Tibial nerve (tissue), 4 donors: ENCODE measurements at places on chromosomes 12 and 14. TPM values are rescaled to one million over a fixed set of nuclear protein-coding genes. Genes with fewer than 3 reads are reported as not detected.

The LIN7A gene
- total RNA-seq: 8.2 TPM

- no peak for DNase-seq
- H3K27ac ChIP-seq: no peak overlapping the region
- no peaks in the 10 kb centered on the region for H3K36me3 ChIP-seq
- H3K27me3 ChIP-seq: no peaks in the 10 kb centered on the region
Observed at GRCh38 chr12:590206-590750, 73.0 kb downstream of the NINJ2 start.

DNA sequence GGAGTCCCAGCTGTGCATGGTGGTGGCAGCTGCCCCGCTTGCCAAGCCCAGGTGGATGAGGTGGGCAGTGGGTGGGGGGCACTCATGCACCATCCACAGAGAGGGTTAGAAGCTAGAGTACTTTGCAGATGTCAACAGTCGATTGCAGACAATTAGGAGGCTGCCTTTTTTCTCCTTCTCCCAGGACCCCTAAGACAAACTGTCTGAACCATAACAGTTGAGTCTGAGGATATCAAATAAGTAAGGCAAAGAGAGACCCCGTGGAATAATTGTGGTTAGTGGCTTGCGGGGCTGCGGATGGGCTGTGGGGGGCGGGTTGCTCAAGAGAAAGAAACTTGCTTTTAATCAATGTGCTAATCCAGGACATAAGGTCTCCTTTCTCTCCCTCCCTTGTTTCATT is 926.2 kb downstream of the VRK1 start:
- H3K4me3 ChIP-seq: no peak overlapping the region
- DNase-seq: no peak
- no peaks in the 10 kb centered on the region for H3K4me1 ChIP-seq
- no peak overlapping the region for H3K27ac ChIP-seq
- no peaks in the 10 kb centered on the region for H3K27me3 ChIP-seq
- no peaks in the 10 kb centered on the region for H3K36me3 ChIP-seq

GRCh38 chr12:42094277-42094676 is 50.4 kb downstream of the GXYLT1 start:
- no peaks in the 10 kb centered on the region for H3K4me1 ChIP-seq
- no peak for DNase-seq
- no peaks in the 10 kb centered on the region for H3K27me3 ChIP-seq
- H3K27ac ChIP-seq: no peak overlapping the region

DNA sequence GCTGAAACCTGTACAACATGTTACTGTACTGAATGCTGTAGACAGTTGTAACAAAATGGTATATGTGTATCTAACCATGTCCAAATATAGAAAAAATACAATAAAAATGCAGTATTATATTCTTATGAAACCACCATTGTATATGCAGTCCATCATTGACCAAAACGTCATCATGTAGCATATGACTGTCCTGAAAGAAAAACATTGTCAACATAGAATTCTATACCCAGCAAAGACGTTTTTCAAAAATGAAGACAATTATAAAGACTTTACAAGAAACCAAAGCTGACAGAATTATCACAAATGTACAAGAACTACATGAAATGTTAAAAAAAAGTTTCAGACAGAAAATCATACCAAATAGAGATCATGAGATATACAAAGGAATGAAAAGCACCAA is 8.1 kb upstream of the GPATCH2L start:
- no peak overlapping the region for H3K27ac ChIP-seq
- H3K4me3 ChIP-seq: no peak overlapping the region
- H3K27me3 ChIP-seq: peaks cover 34% of the 10 kb centered on the region
- no peaks in the 10 kb centered on the region for H3K4me1 ChIP-seq

DNA sequence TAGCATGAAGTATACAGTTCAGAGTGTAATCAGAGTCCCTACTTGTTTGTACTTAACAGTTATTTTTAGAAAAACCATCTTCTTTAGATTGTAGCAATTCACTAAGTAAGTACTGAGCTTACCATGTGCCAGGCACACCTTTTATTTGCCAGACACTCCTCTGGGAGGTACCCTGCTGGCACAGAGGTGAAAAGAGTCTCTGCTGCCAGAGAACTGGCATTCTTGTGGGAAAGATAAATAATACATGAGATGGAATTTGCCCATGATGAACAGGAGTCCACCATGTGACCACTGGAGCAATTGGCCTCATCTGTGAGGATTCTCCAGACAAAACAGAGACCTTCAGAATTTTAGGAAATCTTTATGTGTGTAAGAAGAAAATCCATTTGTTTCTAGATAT is 199.3 kb upstream of the SLC16A7 start:
- no peak overlapping the region for H3K27ac ChIP-seq
- H3K27me3 ChIP-seq: no peaks in the 10 kb centered on the region
- no peaks in the 10 kb centered on the region for H3K36me3 ChIP-seq
- no peak overlapping the region for H3K4me3 ChIP-seq
- DNase-seq: no peak

The GDF3 gene
- total RNA-seq: not detected

- H3K27ac ChIP-seq: no peak overlapping the region
- H3K36me3 ChIP-seq: peaks cover 4% of the 10 kb centered on the region
- H3K4me1 ChIP-seq: peaks cover 27% of the 10 kb centered on the region
- no peak for DNase-seq
Observed at GRCh38 chr12:55933169-55933798, 2.3 kb downstream of the DGKA start.

DNA sequence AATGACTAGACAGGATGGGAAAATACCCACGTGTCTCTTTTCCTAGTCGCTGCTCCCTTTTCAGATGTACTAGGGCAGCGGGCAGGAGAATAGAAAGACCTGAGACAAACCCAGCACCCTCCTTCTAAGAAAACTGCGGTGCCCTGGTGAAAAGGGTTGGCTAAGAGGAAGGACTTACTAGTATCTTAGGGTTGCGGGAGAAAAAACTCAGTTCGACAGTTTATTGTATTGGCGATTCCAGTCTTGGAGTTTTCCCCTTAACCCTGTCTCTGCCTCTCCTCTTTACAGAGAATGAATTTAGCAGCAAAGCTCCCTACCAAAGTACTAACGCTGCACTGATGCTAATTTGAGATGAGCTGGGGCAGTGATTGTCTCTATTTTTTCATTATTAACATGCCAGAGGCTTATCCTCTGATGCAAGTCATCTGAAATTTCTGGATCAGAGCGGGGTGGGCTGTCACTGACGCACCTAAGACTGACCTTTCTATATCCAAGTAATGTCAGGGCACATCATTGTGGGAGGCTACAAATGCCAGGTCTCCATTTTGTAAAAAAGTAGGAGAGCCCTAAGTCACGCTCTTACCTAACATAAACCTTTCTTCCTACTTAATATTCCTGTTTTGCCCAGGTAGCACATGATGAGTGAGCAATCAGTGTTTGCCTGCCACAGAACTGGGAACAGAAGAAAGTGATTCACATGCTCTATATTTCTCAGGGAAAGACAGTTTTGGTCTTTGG is 916 bp upstream of the PAWR start:
- no peaks in the 10 kb centered on the region for H3K36me3 ChIP-seq
- no peak for DNase-seq
- H3K27ac ChIP-seq: peak overlapping the region; percentile 86

The RNF34 gene
- 44.7 TPM for total RNA-seq

- no peak overlapping the region for H3K4me3 ChIP-seq
- no peaks in the 10 kb centered on the region for H3K27me3 ChIP-seq
- no peak for DNase-seq
- peaks cover 12% of the 10 kb centered on the region for H3K4me1 ChIP-seq
- no peaks in the 10 kb centered on the region for H3K36me3 ChIP-seq
- no peak overlapping the region for H3K27ac ChIP-seq
Observed at GRCh38 chr12:21814814-21815213, 40.3 kb upstream of the KCNJ8 start.

- no peaks in the 10 kb centered on the region for H3K36me3 ChIP-seq
- H3K27ac ChIP-seq: no peak overlapping the region
- DNase-seq: no peak
- peaks cover 30% of the 10 kb centered on the region for H3K4me1 ChIP-seq
- no peaks in the 10 kb centered on the region for H3K27me3 ChIP-seq
Observed at GRCh38 chr14:90060965-90061684, 669 bp upstream of the KCNK13 start.

The C12orf75 gene
- 23.5 TPM for total RNA-seq

- no peak overlapping the region for H3K27ac ChIP-seq
- no peak overlapping the region for H3K4me3 ChIP-seq
- no peak for DNase-seq
- H3K27me3 ChIP-seq: no peaks in the 10 kb centered on the region
Observed at GRCh38 chr12:111216387-111217159, 152.3 kb downstream of the PHETA1 start.

The UNC79 gene
- not detected for total RNA-seq

GRCh38 chr14:57302883-57303282 is 34.1 kb downstream of the AP5M1 start:
- H3K27me3 ChIP-seq: no peaks in the 10 kb centered on the region
- H3K27ac ChIP-seq: no peak overlapping the region
- no peaks in the 10 kb centered on the region for H3K4me1 ChIP-seq
- no peaks in the 10 kb centered on the region for H3K36me3 ChIP-seq
- no peak for DNase-seq

The GYS2 gene
- 0.22 TPM for total RNA-seq

The P2RX2 gene
- not detected for total RNA-seq

The ETFBKMT gene
- 7.9 TPM for total RNA-seq

GRCh38 chr14:31990926-31991572 is 86.1 kb upstream of the ARHGAP5 start:
- no peaks in the 10 kb centered on the region for H3K27me3 ChIP-seq
- H3K36me3 ChIP-seq: no peaks in the 10 kb centered on the region
- no peak for DNase-seq
- H3K4me1 ChIP-seq: peaks cover 8% of the 10 kb centered on the region
- no peak overlapping the region for H3K4me3 ChIP-seq

The ESPL1 gene
- 2.2 TPM for total RNA-seq

- H3K36me3 ChIP-seq: no peaks in the 10 kb centered on the region
- H3K27me3 ChIP-seq: no peaks in the 10 kb centered on the region
- DNase-seq: no peak
- no peaks in the 10 kb centered on the region for H3K4me1 ChIP-seq
- no peak overlapping the region for H3K4me3 ChIP-seq
Observed at GRCh38 chr12:69679119-69679518, 20.0 kb downstream of the BEST3 start.

GRCh38 chr12:128265566-128265965 is 1.4 kb upstream of the TMEM132C start:
- H3K36me3 ChIP-seq: no peaks in the 10 kb centered on the region
- no peak for DNase-seq
- no peak overlapping the region for H3K27ac ChIP-seq
- no peaks in the 10 kb centered on the region for H3K4me1 ChIP-seq
- no peak overlapping the region for H3K4me3 ChIP-seq

The MANSC4 gene
- 0.78 TPM for total RNA-seq

DNA sequence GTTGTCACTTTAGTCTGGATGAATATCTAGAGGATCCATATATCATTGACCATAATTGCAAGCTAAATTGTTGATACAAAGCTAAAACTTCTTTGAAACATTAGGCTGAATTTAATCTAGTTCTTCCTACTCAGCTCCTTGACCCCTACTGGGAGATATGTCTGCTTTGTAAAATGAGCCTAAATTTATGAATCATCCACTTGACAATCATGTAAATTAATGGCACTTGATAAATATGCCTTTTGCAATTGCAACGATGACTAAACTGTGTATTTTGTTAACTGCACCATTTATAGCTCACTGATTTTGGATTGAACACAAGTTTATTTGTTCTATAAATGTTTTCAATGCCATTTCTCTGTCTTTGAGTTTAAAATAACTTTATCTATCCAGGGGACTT is 1616.5 kb upstream of the FLRT2 start:
- no peaks in the 10 kb centered on the region for H3K36me3 ChIP-seq
- no peaks in the 10 kb centered on the region for H3K27me3 ChIP-seq
- no peak overlapping the region for H3K27ac ChIP-seq
- no peaks in the 10 kb centered on the region for H3K4me1 ChIP-seq

- H3K27me3 ChIP-seq: peaks cover 14% of the 10 kb centered on the region
- H3K27ac ChIP-seq: no peak overlapping the region
- DNase-seq: no peak
- no peaks in the 10 kb centered on the region for H3K4me1 ChIP-seq
- H3K36me3 ChIP-seq: no peaks in the 10 kb centered on the region
Observed at GRCh38 chr12:6618483-6619225, 11.5 kb upstream of the CHD4 start.

The LALBA gene
- total RNA-seq: not detected

GRCh38 chr12:130953771-130954543 is at the start of gene ADGRD1:
TSS of gene ADGRD1 (plus strand) at chr12:130953907. CDS start at chr12:130954466, 559 bp downstream.
- DNase-seq: peak; percentile 80
- H3K27me3 ChIP-seq: peaks cover 7% of the 10 kb centered on the region
- H3K36me3 ChIP-seq: no peaks in the 10 kb centered on the region
- peak within 1 kb of the TSS; percentile 65 for H3K4me3 ChIP-seq
- no peaks in the 10 kb centered on the region for H3K4me1 ChIP-seq

GRCh38 chr12:88896958-88897357 is 316.7 kb upstream of the KITLG start:
- H3K36me3 ChIP-seq: no peaks in the 10 kb centered on the region
- H3K27me3 ChIP-seq: no peaks in the 10 kb centered on the region
- DNase-seq: no peak
- no peak overlapping the region for H3K4me3 ChIP-seq
- peaks cover 6% of the 10 kb centered on the region for H3K4me1 ChIP-seq
- no peak overlapping the region for H3K27ac ChIP-seq

The PROX2 gene
- total RNA-seq: not detected

- H3K27me3 ChIP-seq: no peaks in the 10 kb centered on the region
- H3K4me3 ChIP-seq: no peak overlapping the region
- no peaks in the 10 kb centered on the region for H3K36me3 ChIP-seq
- H3K27ac ChIP-seq: no peak overlapping the region
- no peak for DNase-seq
- H3K4me1 ChIP-seq: no peaks in the 10 kb centered on the region
Observed at GRCh38 chr14:99931308-99931707, 133.9 kb upstream of the EVL start.

DNA sequence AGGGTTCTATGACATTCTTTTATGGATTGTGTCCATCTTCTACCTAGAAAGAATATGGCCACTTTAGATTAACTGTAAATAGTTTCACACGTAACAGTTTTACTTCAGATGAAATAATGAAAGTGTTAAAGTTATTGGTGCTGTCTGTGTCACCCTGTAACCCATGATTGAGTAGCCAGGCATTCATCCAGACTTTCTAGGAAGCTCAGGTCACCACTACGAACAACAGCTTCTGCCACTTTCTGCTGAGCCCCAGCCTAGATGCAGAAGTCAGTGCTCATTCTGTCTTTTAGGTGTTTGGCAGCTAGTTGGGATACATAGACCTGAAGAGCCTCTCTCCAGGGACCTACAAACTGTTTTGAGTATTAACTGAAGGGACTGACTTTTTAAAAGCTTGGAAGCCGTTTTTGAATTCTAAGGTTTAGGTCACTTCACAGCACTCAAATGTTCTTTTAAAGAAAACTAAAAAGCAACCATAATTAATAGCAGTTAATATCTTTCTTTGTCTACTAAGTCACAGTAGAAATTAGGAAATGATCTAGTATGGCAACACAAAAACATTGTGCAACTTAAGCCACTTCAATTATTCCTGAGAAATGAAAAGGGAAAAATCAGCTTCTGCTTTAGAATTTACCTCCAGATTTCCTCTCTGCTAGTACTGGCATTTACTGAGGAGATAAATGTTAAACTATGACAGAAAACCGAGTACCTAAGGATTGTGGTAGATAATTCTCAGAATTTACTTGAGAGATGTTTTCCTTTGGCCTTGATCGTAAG is 266.9 kb downstream of the CCDC91 start:
- no peak overlapping the region for H3K4me3 ChIP-seq
- H3K27ac ChIP-seq: peak overlapping the region; percentile 35
- H3K27me3 ChIP-seq: no peaks in the 10 kb centered on the region
- no peaks in the 10 kb centered on the region for H3K36me3 ChIP-seq
- H3K4me1 ChIP-seq: peaks cover 18% of the 10 kb centered on the region
